ENCODE measurements at places on chromosomes 1 and 21.

DNA sequence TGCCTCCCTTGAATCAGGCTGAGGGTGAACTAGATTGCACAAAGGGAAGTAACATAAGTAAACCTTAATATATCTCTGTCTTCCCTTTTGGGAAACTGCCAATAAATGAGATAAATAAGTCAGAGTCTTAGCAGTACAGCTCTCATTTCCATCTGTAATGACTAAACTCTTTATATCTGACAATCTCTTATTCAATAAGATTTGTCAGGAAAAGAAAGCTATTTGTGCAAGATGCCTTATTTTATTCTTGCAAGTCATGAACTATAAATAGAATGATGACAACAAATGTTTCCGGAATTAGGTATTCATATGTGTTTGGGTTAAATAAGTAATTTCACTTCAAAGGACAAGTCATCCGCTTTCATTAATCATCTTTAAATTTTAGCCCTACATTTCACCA, 229.2 kb downstream of the PTGER3 start:
- DNase-seq: no peak

DNA sequence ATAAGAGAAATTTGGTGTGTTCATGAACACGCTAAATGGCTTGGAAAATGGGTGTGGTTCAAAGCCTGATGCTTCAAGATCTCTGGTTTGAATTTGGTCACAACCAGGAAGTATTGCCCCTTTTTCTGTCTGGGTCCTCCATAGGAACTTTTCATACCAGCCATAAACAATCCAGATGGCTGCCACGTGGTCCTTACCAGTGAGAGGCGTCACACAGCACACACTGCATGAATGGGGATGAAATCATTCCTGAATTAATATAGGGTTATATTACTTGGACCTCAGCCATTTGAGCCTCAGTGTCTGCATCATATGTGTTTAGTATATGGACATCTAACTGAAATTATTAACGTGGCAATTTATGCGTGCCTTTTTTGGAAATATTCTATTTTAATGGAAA, 64.0 kb downstream of the PRRX1 start:
- DNase-seq: no peak

GRCh38 chr1:186643614-186644013, 36.6 kb downstream of the PTGS2 start:
- no peak for DNase-seq

GRCh38 chr1:179323436-179323835, 29.8 kb downstream of the SOAT1 start:
- DNase-seq: no peak
